Coronary artery (tissue), 2 donors: ENCODE measurements at places on chromosomes 16 and 17.

DNA sequence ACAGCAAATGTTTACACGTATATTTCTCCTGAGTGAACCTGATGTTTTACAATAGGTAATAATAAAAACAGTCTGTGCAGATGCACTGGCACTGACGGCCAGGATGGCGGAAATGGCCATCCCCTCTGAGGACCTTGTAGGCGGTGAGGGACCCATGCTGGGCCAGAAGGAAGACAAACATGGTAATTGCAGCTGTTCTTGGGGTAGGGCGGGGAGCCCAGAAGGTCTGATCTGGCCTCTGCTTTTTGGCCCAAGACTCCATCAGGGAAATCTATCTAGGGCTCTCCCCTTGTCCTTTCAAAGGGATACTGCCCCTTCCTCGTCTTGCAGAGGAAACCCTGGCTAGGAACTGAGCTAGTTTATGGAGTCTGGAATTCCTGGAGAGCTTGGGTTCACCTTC lies 7.4 kb upstream of the LGALS9 start:
- no peak for DNase-seq

- no peak for DNase-seq
Measured at GRCh38 chr16:303760-304505, 21.0 kb downstream of the PDIA2 start.

DNA sequence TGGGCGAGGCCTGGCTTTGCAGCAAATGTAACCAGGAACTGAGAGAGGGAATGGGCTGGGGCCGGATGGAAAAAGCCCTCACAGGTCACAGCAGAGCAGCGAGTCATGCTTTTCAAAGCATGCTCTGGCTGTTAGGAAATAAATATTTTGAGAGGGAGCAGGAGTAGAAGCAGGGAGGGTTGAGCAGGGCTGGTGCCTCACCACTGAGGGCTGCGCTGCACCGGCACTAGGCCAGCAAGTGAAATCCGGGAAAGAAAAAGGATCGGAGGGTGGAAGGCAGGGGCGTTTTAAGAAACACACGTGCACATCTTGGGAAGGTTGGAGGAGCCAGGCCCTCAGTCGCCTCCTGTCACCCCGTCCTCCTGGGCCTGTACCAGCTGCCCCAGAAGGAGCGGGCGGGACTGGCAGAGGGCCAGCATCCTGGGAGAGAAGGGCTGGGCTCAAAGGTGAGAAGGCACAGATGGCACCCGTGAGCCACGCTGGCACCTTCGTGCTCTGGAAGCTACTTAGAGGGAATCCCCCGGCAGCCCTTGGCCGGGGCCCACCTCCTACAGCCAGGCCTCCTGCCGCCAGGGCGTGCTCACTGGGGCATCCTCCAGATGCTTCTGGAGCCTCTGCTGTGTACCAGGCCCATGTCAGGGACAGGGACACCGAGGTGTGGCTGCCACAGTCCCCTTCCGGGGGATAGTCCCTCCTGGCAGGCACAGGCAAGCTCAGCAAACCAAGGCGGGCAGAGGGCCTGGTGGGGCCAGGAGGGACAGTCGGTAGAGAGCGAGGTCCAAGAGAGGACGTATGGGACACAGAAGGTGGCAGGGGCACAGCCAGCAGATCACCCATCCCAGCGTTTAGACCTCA lies 71.5 kb upstream of the PLCG2 start:
- no peak for DNase-seq

DNA sequence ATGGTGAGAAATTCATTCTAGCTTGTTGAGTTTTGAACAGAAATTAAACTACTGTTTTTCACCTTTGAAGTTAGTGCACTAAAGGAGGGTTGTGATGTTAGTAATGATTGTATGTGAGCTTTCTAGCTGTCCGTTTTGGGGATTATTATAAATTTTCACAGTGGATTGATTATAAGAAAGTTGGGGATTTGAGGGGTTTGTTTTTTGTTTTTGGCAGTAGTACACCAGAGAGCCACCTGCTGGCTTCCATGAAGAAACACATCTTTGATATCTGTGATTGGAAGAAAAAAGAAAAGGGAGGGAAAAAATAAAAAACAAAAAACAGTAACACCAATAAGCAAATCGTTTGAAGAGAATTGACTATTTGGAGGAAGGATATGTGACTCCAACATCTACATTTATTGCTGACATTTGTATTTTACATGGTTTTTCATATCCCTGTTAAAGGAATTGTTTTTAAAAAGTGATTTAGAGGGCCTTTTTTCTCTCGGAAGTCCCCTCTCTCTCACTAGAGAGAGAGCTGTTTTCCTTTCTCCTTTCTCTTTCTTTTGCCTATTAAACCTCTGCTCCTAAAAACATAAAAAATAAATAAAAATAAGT lies 1469.5 kb upstream of the GOT2 start:
- no peak for DNase-seq

DNA sequence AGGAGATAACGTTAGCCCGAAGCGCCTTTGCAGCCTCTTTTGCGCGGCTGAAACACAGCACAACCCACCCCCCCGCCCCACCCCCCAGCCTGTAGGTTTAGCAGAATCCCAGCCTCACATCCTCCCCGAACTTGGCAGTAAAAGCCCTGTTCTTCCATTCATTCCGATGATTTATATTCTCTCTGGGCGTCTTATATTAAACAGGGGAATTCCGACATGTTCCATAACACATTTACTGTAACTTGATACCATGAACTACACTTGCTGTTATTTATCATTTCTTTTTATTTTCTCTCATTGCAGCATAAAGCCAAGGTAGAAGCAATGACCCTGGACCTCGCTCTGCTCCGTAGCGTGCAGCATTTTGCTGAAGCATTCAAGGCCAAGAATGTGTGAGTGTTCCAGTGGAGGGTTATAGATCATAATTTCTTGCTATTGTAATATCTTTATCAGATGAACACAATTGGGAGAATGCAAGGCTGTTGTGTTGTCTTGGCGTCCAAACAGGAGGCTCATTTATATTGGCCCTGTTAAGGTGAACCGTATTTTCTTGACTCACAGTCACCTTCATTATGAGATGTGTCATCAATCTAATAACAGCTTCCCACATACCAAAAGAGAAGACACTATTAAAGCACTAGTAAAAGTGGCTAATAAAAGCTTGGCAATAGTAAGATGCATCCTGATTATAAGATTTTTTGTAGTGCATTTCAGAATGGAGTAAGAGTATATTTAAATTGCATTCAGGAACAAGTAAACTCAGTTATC lies 287.3 kb downstream of the WWOX start:
- DNase-seq, result no peak

GRCh38 chr16:4330277-4330874 lies 14.5 kb downstream of the GLIS2 start:
- DNase-seq, result no peak

GRCh38 chr17:42670789-42671657 lies 5.8 kb downstream of the PLEKHH3 start:
- DNase-seq, result no peak
